ENCODE measurements at places on chromosomes 6 and 20.

GRCh38 chr6:23181356-23182110 is 612.2 kb downstream of the HDGFL1 start:
- DNase-seq, result no peak

GRCh38 chr20:2603816-2604505 is 48.5 kb upstream of the NOP56 start:
- no peak for DNase-seq

- no peak for DNase-seq
These were observed 313.2 kb downstream of the HIVEP2 start for GRCh38 chr6:142631517-142632385.

GRCh38 chr6:2951728-2952127 is 19.6 kb downstream of the SERPINB6 start:
- DNase-seq, result no peak

DNA sequence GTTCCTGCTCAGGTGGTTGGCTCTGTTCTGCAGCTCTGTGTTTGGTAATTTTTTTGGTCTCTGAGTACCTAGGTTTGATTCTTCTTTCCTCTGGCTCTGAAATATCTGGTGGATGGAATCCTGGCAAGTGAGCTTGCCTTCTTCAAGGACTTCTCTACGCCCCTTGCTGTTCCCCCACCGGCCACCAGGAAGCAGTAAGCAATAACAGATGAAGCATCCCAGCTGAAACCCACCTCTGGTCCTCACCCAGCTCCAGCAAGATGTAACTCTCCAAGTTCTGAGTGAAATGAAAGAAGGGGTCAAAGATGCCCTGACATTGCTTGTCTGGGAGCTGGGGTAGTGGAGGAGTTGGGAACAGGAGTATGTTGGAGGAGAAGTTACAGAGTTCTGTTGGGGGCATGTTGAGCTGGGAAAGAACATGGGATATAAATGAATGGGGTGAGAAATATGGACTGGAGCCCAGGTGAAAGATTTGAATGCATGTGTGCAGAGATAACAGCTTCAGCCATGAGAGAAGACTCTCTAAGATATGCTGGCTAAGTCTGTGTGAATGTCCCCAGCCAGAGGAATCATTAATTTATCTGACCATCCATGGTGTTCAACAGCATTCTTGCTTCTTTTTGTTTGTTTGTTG is 51.3 kb upstream of the GLP1R start:
- peak; percentile 23 for DNase-seq

DNA sequence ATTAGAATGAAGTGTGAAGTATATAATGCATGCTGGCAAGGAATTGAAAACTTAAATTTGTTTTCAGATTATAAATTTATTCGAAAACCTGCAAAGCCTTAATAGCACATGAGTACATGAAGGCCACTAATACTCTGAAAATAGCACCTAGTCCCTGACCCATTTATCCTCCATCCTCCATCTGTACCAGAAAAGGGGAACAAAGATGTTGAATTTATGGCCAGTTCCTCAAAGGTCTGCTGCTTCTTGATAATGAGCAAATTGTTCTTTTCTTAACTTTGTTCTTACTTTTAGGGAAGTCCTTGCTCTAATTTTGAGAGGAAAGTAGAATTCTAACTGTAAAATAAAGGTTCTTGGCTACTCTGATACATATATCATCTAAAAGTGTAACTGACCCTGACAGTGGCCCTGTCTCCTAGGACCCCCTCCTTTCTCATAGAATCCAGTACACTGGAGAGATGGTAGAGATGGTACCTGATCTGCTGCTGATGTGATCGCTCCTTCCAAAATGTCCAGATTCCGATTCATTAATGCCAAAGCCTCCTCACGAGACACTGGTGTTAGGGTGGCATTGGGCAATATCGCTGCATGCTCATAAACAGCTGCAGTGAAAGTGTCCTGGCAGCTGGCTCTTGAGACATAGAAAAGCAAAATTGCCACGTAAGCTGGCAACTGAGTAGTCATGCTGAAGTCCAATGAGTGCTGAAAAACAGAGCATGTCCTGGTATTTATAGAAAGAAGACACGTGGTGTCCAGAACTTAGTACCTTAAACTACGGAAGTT is at the start of gene VNN1:
Gene VNN1 (minus strand): TSS at position 704 of the 783 bp plus-strand sequence. CDS start 20 bp downstream, at position 684.
- DNase-seq, result no peak

DNA sequence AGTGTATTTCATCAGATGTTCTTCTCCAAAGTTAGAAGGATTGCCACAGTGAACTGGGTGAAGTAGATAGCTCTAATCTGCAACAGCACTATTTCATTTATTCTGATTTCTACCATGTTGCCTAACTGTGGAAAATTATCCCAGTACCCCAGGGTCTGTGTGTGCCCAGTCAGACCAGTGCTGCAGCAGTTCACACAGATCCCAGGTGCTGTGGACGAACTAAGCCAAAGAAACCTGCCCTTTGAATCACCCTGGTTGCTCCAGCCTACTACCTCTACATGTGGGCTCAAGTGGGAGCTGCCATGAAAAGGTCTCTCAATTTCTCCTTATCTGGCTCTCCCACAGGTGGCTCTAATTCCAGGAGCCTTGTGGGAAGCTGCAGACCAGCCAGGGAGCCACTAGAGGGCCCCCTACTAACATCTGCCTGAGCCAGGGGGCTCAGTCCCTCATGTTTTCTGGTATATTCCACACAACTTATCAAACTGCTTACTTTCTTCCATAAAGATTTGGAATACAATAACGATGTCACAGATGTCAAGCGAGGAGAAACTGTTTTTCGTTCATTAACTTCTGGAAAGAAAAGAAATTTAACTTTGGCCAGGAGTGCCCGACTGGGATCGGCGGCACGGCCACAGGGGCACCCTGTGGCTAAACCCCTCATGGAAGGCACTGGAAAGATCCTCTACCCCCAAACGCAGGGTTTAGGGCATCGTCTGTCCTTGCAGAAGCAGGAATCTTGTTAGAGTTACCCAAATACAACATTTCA is 31.6 kb upstream of the LY86 start:
- DNase-seq, result peak; percentile 23

DNA sequence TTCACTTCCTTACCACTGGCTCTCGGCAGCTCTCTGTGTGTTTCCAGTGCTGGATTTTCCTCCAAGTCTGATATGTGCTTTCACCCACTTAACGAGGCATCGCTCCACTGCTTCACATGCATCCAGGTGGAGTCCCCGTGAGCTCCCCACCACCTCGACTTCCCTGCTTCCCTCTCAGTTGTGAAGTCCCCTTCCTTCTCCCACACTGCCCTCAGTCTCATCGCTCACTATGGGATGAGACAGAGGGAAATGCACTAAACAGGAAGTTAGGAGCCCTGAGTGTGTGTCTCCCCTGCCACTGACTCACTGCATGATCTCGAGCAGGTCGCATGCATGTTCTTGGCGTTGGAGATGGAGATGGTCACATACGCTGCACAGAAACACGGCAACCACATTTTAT is 84.0 kb downstream of the MTHFD1L start:
- no peak for DNase-seq

- DNase-seq, result no peak
These were observed 23.1 kb downstream of the NCR2 start for GRCh38 chr6:41358503-41358902.

DNA sequence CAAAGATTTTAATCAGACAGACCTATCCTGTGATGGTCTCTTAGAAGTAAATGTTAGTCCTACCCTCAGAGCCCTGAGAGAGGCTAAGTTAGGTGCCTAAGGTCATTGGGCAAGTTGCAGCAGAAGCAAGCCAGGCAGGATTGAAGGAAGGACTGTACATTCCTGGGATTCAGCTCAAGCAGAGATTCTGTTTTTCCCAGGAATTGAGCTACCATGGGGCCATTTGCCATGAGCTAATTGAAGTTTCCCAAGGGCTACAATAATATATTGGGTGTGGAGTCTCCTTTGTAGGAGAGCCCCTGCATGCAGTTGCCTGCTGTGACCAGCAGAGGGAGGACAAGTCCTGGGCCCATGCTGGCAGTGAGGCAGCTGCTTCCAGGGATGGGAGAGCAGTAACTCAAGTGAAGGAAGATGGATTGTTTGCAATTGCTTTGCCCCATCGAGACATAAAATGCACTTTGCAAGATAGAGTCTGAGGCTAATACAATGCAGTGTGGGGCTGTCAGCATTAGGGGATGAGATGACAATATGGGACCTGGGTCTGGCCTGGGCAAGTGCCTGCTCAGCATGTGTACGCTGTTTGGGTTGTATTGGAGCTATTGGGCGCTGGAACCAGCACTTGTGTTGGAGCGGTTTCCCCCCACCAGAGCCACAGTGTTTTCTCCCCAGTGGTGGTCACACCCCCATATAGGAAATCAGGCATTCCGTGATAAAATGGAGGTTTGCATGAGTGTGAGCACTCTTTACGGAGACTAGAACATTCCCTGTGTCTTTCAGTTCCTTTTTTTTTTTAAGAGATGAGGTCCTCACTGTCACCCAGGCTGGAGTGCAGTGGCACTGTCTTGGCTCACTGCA is 27.9 kb downstream of the DNMT3B start:
- no peak for DNase-seq

GRCh38 chr20:17936761-17937732 is 31.5 kb downstream of the SNX5 start:
- no peak for DNase-seq

DNA sequence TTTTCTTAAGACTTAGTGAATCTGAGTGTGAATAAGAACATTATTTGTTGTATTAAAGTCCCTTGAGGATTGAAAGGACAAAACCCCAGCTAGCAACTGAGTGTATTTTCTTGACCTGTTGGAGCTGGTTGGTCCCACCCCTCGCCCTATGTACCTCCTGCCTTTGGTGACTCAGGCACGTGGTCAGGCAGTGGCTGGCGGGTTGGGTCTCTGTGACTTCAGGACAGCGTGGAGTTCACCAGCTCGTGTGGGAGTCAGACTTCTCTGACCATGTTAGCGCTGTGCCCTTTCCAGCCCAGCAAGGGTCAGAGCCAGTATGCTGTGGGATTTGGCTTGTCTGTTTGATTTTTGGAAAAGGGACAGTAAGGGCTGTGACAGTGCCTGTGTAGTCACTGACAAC is 93.7 kb downstream of the SSR1 start:
- no peak for DNase-seq

DNA sequence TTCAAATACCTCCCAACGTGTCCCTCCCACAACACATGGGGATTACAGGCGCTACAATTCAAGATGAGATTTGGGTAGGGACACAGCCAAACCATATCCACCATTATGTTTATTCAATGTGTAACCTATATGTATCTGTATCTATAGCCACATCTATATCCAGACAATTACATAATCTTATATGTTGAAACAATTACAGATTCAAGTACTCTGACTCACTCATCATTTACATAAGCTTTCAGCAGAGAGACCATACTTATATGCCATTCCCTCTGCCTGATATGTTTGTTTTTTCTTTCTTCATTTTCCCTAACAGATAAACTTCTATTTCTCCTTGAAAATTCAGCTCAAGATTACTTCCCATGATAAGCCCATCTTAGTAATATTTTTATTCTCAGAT is 163.6 kb downstream of the LAMA2 start:
- DNase-seq, result no peak

GRCh38 chr20:58987790-58988564 is 6.9 kb downstream of the NELFCD start:
- no peak for DNase-seq

- DNase-seq, result no peak
These were observed 61.3 kb downstream of the DST start for GRCh38 chr6:56581296-56581925.

GRCh38 chr6:108288742-108289141 is 6.1 kb upstream of the AFG1L start:
- DNase-seq, result peak; percentile 16

GRCh38 chr6:14655201-14656061 is 537.9 kb downstream of the CD83 start:
- no peak for DNase-seq

GRCh38 chr6:160041608-160042007 is 72.7 kb downstream of the IGF2R start:
- DNase-seq, result no peak

- no peak for DNase-seq
These were observed 213.7 kb downstream of the ZMYND8 start for GRCh38 chr20:47142774-47143170.

DNA sequence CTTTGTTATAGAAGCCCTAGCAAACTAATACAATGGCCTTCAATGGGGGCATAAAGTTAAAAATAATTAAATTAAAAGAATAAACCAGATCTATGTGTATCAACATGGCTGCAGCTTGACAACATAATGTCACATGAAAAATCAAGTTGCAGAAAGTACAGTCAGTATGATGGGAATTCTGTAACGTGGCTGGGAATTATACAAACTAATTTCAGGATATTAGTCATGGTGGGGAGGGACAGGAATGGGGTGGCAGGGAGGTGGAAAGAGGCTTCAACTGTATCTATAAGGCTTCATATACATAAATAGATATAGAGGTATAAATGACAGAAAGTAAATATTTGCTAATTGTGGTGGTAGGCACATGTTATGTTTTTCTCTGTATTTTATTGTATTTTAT is 107.1 kb downstream of the UNC5CL start:
- no peak for DNase-seq

DNA sequence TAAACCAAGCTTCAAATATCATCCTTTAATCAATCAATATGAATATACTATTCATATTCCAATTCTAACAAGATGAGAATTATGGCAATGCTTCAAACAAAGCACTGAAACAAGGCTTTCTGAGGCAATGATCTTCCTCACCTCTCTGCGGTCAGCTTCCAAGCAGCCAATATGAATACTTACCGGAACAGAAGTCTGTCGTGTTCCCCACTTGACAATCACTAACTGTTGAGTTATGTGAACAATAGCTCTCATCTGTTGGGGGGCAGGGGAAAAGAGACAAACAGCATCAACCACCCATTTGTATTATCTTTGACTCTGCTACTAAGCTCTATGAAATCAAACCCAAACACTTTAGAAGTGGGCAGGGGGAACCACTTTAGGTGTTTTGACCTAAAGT is 4.5 kb downstream of the CD164 start:
- no peak for DNase-seq

GRCh38 chr6:7137335-7138045 is 29.7 kb downstream of the RREB1 start:
- no peak for DNase-seq

GRCh38 chr6:90712114-90712513 is 125.2 kb upstream of the MAP3K7 start:
- DNase-seq, result no peak

All from H1 (cell line).